ENCODE measurements at places on chromosomes 2 and 18.

DNA sequence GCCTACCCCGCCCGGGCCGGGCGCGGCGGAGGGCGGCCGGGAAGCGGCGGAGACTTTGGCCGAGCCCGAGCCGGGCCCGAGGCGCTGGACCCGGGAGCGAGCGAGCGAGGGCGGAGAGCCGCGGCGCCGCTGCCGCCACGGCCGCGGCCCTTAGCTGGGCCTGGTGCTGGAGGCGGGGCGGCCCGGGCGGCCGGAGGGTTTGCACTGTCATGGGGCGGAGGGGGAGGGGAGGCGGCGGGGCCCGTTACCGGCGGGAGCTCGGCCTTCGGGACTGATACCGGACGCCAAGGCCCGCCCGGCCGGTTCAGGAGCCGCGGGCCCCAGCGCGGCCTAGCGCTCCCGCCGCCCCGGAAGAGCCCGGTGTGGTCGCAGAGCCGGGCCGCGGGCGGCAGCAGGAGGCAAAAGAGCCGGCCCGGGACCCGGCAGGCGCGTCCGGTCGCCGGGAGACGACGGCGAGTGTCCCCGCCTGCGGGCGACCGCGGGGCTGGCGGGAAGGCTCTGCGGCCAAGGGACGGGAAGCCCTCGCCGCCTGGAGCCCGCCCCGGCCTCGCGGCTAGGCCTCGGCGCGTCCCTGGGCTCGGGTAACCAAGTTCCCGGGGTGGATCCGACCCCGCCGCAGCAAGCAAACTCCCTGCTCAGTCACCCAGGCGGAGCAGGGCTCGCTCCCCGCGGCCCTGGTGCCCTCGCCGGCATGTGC lies 697 bp downstream of the KCMF1 start:
- no peak for DNase-seq

DNA sequence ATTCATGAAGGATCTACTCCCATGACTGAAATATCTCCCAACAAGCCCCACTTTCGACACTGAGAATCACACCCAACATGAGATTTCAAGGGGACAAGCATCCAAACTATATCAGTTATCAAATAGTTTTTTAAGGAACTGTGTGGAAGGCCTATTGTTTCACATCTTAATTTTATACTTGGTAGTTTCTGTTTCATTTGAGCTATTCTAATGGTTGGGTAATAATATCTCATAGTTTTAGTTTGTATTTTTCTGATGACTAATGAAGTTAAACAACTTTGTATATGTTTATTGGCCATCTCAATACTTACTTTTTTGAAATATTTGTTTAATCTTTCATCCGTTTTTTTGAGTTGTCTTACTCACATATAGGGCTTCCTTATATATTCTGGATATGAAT lies 135.0 kb downstream of the SCG2 start:
- DNase-seq = no peak

DNA sequence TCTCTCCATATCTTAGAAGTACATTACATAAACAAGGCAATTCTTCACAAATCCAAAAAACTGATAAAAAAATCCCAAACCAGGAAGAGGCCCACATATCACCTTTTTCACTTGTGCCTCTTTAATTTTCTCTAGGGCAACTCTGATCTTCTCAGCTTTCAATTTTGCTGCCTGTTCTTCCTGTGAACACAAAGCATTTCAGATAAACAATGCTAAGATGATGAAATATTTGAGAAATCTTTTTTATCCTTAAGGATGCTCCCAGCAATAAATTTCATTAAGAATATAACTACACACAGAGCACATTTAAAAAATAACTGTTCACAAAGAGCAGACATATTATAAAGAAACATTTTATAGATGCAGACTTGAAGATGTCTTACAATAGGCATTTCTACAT lies 73.4 kb downstream of the RAPH1 start:
- no peak for DNase-seq

GRCh38 chr18:37084912-37085311 lies 256.0 kb downstream of the KIAA1328 start:
- no peak for DNase-seq

GRCh38 chr18:4143585-4143984 lies 311.5 kb downstream of the DLGAP1 start:
- no peak for DNase-seq

DNA sequence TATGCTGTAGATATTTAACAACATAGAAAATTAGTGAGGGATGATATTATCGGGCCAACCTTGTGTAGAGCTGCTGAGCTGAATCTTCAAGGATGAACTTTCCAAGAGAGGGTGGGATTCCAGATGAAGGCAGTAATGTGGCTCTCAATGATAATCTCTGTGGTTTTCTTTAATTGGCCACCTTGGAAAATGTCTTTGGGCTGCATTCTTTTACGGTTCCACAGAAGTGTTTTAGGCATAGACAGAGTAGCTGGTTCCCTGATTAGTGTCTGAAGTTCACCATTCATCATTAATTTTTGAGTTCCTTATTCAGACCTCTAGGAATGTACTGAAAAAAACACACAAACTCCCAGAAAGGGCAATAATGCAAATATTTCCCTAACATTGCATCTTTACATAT lies 1566.9 kb upstream of the PIK3C3 start:
- no peak for DNase-seq

DNA sequence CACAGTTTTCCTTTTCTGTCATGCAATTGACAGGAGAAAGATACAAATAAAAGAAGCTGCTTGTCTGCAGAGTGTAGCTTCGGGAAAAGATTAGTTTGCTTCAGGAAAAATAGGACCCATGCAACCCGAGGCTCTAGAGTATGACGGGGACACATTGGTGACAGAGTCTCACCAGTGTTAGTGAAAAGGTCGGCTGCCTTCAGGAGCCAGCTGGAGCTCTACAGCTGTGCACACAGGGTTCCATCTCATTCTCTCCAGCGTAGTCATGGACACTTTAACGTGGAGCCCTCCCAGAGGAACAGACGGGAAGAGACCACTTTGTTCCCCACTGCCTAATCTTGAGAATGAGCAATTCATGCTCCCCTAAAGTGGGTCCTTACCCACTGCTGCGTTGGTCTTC lies 42.9 kb downstream of the FECH start:
- DNase-seq = no peak

DNA sequence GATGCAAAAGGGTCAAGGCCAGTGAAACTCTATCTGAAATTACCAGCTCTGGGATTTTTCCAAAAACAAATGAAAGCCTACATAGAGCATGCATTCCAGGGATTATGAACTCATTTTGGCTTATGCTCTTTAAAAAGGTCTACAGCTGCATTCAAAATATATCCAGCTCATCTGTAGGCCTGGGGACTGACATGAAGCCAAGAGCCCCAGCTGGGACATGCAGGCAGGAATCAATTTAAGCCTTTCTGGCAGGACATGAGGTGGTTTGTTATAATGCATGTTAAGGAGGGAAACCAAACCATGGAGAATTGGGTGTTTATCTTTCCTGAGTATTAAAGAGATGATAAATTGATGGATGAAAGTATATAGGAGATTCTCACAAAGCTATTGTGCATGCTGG lies 164.5 kb downstream of the RBM43 start:
- DNase-seq = no peak

GRCh38 chr18:44899832-44900231 lies 219.1 kb downstream of the SETBP1 start:
- DNase-seq = no peak

DNA sequence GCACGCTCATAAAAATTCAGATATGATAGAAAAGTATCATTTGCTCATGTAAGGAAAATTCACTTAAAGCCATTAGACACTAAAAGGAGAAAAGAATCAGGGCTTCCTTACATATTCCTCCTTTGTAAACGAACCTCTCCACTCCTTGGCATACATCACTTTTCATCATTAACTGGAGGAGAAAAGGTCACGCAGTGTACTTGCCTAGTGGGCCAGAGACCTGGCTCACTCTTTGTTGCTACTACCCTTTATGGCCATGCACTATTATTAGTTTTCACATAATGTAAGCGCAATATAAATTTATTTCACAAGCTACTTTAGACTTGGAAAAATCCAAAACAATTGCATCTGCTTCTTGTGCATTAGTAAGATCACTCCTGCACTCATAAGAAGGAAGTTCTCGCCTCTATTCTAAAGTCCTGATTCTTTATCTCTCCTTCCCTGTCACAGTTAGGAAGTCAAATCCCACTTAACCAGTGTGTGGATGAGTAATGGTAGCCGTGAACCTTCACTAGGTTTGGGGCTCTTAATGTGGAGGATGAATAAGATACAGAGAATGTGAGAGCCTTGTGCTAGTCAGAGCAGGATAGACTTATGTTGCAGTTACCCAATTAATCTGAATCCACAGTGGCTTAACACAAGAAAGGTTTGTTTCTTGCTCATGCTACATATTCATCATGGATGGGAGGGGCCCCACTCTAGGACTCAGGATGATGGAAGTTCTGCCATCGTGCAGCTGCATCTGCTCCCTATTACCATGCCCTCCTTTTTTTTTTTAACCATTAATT lies 115.0 kb upstream of the GLS start:
- DNase-seq = no peak

GRCh38 chr2:149732730-149733290 lies 145.2 kb upstream of the MMADHC start:
- no peak for DNase-seq

DNA sequence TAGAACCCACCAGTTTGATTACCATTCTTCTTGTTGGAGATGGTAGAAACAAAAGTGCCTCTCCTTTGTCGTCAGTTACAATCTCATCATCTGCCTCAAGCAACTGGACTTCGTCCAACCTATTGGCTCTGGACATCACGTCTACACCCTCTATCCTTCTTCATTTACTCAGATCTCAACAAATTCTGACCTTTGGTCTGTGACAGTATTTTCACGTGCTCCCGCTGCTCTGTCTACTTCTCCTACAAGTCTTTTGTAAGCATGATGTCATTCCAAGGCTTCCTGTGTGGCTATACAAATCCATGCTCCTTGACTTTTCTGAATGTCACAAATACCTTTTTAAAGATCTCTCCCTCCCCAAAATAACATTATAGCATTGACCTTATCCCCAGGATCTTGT lies 43.0 kb upstream of the PID1 start:
- no peak for DNase-seq

DNA sequence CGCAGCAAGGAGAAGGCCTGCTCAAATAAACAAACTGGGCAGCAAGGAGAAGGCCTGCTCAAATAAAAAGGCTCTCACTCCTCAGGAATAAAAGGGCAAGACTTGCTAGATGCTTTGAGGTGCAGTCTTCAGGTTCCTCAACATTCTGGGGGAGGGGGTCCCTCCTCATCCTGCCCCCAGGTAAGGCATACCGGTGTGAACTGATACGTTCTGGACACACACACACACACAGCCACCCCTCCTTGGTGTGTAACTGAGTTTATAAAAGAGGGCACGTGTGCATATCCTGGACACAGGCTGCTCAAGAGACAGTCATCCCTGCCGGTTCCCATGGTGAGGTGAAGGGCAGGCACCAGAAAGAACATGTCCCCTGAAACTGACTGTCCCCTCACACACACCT lies 4.5 kb downstream of the TEX261 start:
- DNase-seq = no peak

DNA sequence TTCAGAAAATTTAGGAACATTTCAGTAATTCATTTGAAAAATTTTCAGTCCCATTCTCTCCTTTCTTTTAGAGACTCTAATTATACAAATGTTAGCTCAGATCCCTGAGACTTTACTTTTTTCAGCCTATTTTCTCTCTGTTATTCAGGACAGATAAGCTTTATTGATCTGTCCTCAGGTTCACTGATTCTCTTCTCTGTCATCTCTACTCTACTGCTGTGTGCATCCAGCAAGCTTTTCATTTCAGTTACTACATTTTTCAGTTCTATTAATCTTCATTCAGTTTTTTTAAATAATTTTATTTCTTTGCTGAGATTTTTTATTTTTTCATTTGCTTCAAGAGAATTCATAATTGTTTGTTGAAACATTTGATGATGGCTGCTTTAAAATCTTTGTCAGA lies 22.1 kb upstream of the PIK3C3 start:
- DNase-seq = no peak

DNA sequence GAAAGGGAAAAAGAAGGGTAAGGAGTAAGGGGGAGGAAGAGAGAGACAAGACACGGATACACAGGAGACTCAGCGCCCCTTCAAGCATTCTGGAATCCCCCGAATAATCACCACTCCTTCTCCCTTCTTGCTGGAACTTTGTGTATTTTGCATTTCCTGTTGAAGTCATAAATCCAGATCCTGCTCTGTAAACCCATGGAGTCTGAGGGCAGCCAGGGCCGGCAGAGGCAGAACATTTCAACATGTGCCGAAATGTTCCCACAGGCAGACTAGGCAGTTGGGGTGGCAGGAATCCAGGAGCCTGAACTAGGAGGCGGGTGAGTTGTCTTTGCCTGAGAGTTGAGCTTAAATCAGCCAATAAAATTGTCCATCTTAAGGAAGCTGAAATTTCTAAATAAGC lies 193.1 kb downstream of the SH3RF3 start:
- no peak for DNase-seq

DNA sequence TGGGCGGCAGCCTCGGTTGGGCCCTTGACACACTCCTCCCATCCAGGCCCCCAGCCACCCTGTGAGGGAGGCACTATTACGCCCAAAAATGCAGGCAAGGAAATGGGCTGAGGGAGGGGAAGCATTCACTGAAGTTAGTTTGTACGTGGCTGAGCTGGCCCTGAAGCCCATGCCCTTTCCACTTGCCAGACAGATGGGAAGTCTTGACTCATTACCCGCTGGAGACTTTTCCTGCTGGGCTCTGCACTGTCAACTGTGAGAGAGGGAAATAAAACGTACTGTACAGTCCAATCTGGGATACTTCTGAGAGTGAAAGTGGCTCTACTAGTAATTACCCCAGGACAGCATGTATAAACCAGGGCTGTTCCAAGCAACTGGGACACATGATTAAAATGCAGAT lies 125.9 kb downstream of the MSH2 start:
- no peak for DNase-seq

- DNase-seq = no peak
Measured at GRCh38 chr2:105641389-105641811, 103.3 kb upstream of the NCK2 start.

DNA sequence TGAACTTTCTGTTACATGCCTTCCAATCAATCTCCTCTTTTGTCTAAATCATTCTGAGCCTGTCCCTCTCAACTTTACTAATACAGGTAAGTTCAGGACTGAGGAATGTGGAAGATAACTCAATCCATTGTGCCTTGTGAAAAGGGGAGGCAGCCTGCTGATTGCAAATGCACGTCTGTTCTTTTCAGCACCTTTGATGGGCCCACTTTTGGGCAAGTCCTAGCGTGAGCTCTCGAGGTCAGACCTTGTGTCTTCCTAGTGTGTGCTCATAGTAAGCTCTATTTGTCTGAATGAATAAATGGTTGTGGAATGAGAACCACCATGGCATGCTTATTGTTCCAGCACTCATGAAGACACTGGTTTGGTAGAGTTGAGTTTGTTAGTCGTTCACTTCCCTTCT lies 50.4 kb upstream of the REL start:
- no peak for DNase-seq

DNA sequence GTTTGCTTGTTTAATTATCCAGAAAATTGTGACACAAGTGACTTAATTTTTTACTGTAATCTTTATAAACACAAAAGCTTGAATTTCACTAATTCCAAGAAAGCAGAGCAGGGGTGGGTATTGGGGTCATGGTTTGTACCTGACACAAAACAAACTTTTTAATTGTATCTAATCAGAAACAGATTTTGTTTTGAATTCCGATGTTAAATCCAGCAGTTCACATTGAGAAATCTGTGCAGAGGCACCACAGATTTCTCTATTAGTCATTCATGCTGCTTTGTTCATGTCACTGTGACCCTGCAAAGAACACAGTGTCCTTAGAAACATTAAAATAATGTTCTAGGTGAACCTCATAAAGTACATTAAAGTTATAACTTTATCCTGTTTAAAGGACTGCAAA lies 443.4 kb downstream of the NYAP2 start:
- no peak for DNase-seq

All from cortex of kidney (tissue), 1 donor.